Natural killer cell treated with Interleukin-12 subunit alpha and Interleukin-12 subunit beta and Interleukin-15 and Interleukin-18, amount 100 ng/mL, for 72 hours (primary cell): ENCODE measurements at places on chromosomes 4 and X.

GRCh38 chr4:153514001-153514526 is 47.9 kb downstream of the TMEM131L start:
- no peak for DNase-seq

GRCh38 chr4:119937746-119938145 is 128.9 kb downstream of the MAD2L1 start:
- no peak for DNase-seq

DNA sequence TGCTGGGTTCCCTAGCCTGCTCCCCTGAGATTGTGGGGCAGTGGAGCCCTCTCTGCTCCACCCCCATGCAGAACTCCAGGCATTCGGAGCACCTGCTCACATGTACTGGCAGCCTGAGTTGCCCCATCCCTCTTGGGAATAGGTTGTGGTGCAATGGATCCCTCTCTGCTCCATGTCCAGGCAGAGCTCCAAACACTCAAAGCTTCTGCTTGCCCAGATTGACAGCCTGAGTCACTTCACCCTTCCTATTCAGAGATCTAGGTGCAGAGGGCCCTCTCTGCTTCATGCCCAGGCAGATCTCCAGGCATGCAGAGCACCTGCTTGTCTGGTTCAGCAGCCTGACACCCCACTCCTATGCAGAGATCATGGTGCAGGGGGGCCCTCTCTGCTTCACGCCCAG is 18.6 kb upstream of the TEX13B start:
- DNase-seq = no peak

- DNase-seq = no peak
Measured at GRCh38 chr4:140153419-140153717, 616 bp downstream of the MAML3 start.

GRCh38 chrX:63661676-63662075 is 123.3 kb downstream of the ARHGEF9 start:
- no peak for DNase-seq
